ENCODE measurements at places on chromosomes 7 and 10.

DNA sequence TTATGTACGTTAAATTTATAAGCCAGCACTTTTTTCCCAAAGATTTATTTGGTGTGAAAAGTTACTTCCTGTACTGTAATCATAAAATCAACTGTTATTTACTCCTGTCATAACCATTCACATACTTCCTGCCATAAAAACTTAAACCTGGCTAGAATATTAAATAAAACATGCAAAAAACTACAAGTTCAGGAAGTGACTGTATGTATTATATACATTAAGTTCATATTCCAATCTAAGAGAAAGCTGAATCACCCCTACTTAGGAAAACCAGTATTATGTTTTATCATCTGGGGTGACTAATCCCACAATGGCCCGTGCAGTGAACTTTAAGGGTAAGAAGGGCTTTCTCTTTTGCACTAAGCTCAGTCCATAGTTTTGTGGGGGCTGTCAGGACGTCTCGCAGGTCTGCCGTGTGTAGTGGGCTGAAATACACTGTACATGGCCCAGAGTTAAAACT lies 183.7 kb upstream of the KLF14 start:
- no peaks in the 10 kb centered on the region for H3K36me3 ChIP-seq
- H3K4me3 ChIP-seq: no peak overlapping the region
- H3K27ac ChIP-seq: peak overlapping the region; percentile 93
- H3K27me3 ChIP-seq: no peaks in the 10 kb centered on the region
- no peak for DNase-seq

DNA sequence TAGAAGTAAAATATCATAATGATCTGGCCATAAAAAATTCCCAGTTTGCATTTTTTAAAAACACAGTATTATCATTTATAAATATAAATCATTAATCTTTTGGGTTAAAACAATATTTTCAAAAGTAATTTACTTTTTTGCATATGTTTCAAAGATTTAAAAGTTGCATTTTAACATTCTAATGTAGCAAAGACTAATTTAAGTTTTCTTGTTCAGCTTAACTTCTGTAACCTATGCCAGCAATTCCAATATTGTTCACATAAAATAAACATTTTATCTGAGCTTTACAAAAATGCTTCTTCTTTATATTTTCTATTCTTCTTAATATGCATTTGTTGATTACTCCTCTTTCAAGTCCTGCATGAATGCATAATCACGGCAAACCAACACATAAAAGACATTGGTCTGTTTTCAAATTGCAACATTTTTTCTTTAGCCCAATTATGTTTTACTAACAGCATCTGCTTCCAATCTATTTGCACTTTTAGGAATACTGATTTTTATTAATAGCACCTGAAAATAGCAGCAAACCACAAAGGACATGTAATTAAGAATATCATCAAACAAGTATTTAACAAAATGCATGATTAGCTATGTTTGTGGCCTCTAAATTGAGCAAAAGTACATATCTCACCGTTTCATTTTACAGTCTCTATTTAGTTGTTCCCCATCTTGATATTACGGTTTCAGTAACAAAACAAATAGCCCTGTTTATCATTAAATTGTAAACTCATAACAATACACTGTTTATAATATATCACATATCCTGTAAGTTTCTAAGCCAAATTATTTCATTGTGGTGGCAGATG lies 286.9 kb upstream of the NFE2L3 start:
- H3K36me3 ChIP-seq: no peaks in the 10 kb centered on the region
- no peak for DNase-seq
- no peak overlapping the region for H3K4me3 ChIP-seq
- no peak overlapping the region for H3K27ac ChIP-seq
- no peaks in the 10 kb centered on the region for H3K4me1 ChIP-seq

DNA sequence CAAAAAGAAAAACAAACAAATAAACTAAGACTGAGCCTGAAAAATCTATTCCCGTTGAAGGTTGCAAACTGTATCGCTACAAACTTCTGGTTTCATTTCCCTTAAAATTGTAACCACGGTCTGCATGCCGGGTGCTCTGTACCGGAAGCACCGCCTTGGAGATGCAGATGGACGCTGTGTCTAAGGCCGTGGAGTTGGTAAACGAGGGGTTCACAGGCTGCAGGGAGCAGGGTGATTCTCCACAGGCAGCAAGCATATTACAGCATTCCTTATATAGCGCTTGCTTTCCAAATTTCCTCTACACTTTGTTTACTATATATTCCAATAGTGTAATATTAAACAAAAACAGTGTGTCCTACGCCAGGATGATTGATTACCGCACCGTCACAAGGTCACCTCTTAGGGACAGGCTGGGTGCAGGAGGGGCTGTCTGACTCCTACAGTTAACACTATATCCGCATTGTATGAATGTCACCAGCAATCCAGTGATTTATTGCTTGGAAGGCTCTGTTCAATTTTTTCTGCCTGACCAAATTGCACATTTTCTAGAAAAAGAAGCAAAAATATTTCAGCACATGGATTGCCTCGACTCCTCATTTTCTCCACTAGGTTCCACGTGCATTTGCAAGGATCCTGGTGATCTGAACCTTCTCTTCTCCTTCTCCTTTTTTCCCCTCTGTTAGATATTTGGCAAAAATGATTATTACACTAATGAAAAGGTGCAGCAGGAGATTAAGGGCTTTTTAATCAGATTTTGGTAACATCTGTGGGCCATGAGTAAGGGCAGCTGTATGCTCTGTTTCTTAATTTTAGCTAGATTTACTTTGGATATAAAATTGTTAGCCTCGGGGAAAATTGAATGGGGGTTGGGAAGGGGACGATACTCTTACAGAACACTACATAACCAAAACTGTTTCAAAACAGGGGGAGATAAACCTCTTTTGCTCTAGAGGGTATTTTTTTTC lies 325.8 kb upstream of the MGMT start:
- DNase-seq: no peak
- no peaks in the 10 kb centered on the region for H3K36me3 ChIP-seq
- H3K27ac ChIP-seq: no peak overlapping the region

- no peaks in the 10 kb centered on the region for H3K36me3 ChIP-seq
- no peaks in the 10 kb centered on the region for H3K4me1 ChIP-seq
- no peak overlapping the region for H3K27ac ChIP-seq
- no peaks in the 10 kb centered on the region for H3K27me3 ChIP-seq
- DNase-seq: no peak
- H3K4me3 ChIP-seq: no peak overlapping the region
Measured at GRCh38 chr7:90272242-90272641, 27.3 kb downstream of the CFAP69 start.

DNA sequence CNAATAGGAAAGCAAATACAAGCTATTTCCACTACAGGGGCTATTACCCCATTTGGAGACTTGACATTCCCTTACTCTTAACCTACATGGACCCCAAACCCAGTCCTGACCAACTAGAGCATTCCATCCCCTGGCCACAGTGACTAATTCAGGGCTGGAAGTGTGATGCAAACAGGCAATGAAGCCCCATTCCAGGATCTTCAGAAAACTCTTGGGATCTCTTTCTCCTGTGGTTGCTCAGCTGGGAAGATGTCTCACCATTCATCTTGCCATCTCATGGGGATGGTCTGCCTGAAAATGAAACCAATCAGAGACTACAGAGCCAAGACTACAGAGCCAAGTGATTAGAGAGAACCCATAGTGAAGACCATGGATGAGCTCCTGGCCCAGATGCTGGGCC lies 206.2 kb downstream of the ZNF365 start:
- no peak overlapping the region for H3K27ac ChIP-seq
- no peaks in the 10 kb centered on the region for H3K36me3 ChIP-seq
- no peaks in the 10 kb centered on the region for H3K27me3 ChIP-seq

- DNase-seq: no peak
- no peaks in the 10 kb centered on the region for H3K4me1 ChIP-seq
- H3K4me3 ChIP-seq: no peak overlapping the region
- no peak overlapping the region for H3K27ac ChIP-seq
- no peaks in the 10 kb centered on the region for H3K36me3 ChIP-seq
- no peaks in the 10 kb centered on the region for H3K27me3 ChIP-seq
Measured at GRCh38 chr7:102170393-102170970, 116.2 kb upstream of the SH2B2 start.

DNA sequence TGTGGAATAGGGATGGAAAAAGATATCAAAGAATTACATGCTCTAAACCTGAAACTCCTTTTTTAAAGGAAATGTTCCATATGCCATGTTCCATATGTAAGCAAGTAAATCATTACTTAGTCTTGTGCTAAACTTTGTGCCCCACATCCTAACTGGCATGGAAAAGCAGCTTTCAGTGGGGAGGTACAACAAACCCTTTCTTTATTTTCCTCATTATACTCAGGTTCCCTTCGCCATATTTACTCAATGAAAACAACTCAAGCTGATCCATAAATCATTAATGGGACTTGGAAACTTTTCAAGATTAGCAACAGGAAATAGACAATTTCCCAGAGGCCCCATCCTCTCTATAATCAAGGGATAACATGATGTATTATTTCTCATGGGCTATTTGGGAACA lies 56.0 kb downstream of the GSAP start:
- H3K36me3 ChIP-seq: no peaks in the 10 kb centered on the region
- no peaks in the 10 kb centered on the region for H3K27me3 ChIP-seq
- no peaks in the 10 kb centered on the region for H3K4me1 ChIP-seq
- no peak overlapping the region for H3K27ac ChIP-seq
- no peak for DNase-seq

GRCh38 chr10:95661818-95662217 lies 5.3 kb upstream of the ALDH18A1 start:
- peaks cover 4% of the 10 kb centered on the region for H3K4me1 ChIP-seq
- no peaks in the 10 kb centered on the region for H3K36me3 ChIP-seq
- no peaks in the 10 kb centered on the region for H3K27me3 ChIP-seq
- no peak overlapping the region for H3K27ac ChIP-seq
- no peak overlapping the region for H3K4me3 ChIP-seq

GRCh38 chr10:13105184-13105583 lies 5.2 kb downstream of the OPTN start:
- no peaks in the 10 kb centered on the region for H3K36me3 ChIP-seq
- H3K27me3 ChIP-seq: no peaks in the 10 kb centered on the region
- no peak overlapping the region for H3K4me3 ChIP-seq

DNA sequence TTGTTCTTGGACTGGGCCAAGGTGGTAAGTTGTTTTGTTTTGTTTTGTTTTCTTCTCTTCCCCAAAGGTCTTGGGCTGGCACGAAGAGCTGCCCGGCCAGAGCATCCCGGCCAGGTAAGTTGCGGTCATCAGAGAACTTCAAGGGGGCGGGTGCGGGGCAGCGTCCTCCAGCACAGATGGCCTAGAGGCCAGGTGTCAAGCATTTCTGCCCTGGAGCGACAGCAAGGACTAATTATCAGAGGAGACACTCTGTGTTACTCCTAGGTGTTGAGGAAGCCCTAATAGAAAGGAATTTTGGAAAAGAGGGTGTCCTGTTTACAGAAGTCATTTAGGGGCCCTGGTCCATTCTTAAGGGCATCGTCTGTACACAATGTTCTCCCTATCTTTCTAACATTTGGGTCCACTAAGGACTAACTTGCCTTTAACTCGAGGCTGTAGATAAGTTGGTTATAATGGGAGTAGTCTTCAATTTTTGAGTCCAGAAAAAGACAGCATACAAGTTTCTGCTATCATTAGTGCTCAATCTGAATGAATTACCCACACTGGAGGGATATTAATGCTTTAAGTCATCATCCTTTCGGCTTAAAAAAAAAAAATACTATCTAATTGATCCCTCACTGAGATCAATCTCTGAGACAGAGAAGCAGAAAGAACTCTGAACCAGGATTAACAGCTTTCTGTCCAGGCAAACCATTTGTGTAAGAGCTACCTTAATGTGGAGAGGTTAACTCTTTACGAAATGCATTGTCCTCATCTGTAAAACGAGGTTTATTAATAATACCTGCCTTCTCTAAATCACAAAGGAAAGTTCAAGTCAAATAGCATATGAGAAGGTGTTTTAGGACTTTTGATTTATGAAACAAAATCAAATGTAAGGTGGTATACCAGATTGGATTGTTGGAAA lies 1.5 kb downstream of the ITGB8 start:
- no peaks in the 10 kb centered on the region for H3K4me1 ChIP-seq
- H3K27me3 ChIP-seq: no peaks in the 10 kb centered on the region
- H3K4me3 ChIP-seq: peak overlapping the region; percentile 64
- DNase-seq: no peak
- H3K27ac ChIP-seq: peak overlapping the region; percentile 98

GRCh38 chr7:129159539-129159938 lies 15.0 kb downstream of the TSPAN33 start:
- no peaks in the 10 kb centered on the region for H3K27me3 ChIP-seq
- no peaks in the 10 kb centered on the region for H3K4me1 ChIP-seq
- H3K36me3 ChIP-seq: no peaks in the 10 kb centered on the region
- H3K4me3 ChIP-seq: no peak overlapping the region
- no peak for DNase-seq
- no peak overlapping the region for H3K27ac ChIP-seq

GRCh38 chr10:12960941-12961340 lies 40.6 kb downstream of the CCDC3 start:
- no peak overlapping the region for H3K27ac ChIP-seq
- no peak overlapping the region for H3K4me3 ChIP-seq
- no peaks in the 10 kb centered on the region for H3K4me1 ChIP-seq
- H3K27me3 ChIP-seq: no peaks in the 10 kb centered on the region
- no peaks in the 10 kb centered on the region for H3K36me3 ChIP-seq

GRCh38 chr7:158684329-158684728 lies 20.3 kb downstream of the NCAPG2 start:
- no peaks in the 10 kb centered on the region for H3K4me1 ChIP-seq
- no peak overlapping the region for H3K27ac ChIP-seq
- H3K4me3 ChIP-seq: no peak overlapping the region
- H3K27me3 ChIP-seq: no peaks in the 10 kb centered on the region
- H3K36me3 ChIP-seq: no peaks in the 10 kb centered on the region
- DNase-seq: no peak

DNA sequence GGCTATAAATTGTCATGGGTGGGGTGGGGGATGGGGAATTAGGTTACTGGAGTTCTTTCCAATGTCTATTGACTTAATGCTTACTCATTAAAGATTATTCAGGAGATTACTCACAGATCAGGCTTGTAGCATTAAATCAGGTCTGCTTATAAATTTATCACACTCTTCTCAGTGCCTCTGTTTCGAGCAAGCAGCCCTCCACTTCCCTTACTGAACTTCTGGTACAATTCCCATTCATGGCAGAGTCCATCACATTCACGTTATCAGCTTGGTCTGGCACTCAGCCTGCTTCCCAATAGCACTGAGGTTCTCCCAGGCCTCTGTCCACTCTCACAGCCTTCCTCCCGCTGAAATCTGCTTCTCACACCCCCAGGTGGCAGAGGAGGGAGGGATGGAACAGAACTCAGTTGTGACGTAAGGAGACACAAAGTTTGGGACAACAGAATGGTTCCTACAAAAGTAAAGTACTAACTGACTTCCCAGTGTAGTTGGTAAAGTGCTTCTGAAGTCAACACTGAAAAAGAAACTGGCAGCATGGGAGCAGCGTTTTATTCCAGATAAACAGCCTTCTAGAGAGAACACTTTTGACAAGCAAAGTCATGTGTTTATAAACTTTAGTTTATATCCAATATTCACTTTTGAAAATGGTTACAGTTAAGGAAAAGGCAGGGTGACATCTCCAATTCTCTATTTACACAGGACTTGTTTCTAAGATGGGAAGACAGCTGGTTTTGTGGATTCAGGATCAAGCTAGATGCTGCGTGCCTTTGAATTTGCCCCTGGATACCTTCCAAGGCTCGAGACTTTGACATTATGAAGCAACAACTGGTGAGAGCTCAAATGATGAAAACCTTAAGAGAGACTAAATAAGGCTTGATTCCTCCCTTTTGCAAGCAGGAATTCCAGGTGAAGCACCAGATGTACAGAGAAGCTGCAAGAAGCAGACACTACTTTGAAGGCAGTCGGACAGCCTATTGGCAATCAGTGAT lies 81.4 kb downstream of the ATXN7L1 start:
- no peak overlapping the region for H3K27ac ChIP-seq
- DNase-seq: no peak
- H3K27me3 ChIP-seq: no peaks in the 10 kb centered on the region
- H3K36me3 ChIP-seq: no peaks in the 10 kb centered on the region
- no peaks in the 10 kb centered on the region for H3K4me1 ChIP-seq
- H3K4me3 ChIP-seq: no peak overlapping the region
